ENCODE measurements at places on chromosomes 2 and 18.

DNA sequence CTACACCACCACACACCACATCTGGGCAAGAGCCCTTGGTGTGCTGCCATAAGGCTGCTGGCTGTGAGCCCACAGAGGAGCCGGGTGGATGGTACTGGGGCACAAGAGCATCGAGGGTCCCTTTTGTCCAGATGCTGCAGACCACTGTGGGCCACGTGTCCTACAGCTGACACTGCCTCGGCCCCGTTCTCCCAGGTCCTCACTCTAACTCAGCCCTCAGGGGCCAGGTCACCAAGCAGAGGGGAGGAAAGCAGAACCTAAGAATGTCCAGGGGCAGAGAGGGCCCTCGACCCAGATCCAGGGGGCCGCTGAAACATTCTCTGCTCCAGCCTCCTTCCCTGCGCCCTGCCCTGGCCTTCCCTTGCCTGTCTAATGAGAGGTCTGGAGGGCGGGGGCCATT lies 91.7 kb upstream of the ASB18 start:
- DNase-seq = no peak

- DNase-seq = no peak
Observed at GRCh38 chr18:45611943-45612342, 3.3 kb upstream of the SLC14A2 start.

DNA sequence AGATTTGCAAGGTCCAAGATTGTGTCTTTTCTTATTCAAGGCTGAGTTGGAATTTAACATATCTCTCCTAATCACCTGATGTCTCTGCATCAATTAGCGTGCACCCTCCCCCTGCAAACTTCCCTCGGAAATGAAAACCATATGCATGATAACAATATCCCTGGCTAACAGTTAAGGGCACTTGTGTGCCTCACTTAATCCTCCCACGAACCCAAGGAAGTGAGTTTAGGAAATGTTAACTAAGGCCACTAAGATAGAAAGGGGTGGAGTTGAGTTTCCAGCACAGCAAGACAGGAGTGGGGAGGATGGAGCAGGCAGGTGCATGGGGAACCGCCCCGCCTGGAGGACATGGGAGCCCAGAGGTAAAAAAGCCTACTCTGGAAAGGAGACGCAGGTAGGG lies 52.4 kb upstream of the PTMA start:
- DNase-seq = no peak

DNA sequence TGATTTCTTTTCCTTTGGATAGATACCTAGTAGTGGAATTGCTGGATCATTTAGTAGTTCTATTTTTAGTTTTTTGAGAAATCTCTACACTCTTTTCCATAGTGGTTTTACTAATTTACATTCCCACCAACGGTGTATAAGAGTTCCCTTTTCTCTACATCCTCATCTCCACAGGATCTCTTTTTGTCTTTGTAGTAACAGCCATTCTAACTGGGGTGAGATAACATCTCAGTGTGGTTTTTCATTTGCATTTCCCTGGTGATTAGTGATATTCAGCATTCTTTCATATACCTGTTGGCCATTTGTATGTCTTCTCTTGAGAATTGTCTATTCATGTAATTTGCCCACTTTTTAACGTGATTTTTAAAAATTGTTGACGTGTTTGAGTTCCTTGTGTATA lies 13.8 kb downstream of the RFTN2 start:
- DNase-seq = no peak

DNA sequence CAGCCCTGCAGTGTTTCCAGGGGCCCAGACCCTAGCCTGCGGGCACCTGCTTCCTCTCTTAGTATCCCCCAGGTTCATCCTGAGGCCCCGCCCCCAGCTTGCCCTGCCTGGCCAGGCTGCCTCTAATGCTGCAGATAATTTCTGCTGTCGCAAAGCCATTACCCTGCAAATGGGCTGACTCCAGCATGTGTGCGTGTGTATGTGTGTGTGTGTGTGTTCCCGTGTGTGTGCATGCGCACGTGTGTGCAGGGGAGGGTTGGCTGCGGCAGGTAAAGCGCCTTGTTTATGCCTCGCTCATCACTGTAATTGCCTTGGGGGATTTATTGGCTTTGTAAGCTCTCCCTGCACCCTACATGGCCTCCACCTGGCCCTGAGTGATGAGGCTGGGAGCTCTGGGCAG lies 7.6 kb upstream of the PRSS56 start:
- no peak for DNase-seq

GRCh38 chr2:54864096-54864495 lies 140.6 kb downstream of the EML6 start:
- DNase-seq = no peak

GRCh38 chr2:41828052-41828643 lies 219.7 kb upstream of the PKDCC start:
- no peak for DNase-seq

DNA sequence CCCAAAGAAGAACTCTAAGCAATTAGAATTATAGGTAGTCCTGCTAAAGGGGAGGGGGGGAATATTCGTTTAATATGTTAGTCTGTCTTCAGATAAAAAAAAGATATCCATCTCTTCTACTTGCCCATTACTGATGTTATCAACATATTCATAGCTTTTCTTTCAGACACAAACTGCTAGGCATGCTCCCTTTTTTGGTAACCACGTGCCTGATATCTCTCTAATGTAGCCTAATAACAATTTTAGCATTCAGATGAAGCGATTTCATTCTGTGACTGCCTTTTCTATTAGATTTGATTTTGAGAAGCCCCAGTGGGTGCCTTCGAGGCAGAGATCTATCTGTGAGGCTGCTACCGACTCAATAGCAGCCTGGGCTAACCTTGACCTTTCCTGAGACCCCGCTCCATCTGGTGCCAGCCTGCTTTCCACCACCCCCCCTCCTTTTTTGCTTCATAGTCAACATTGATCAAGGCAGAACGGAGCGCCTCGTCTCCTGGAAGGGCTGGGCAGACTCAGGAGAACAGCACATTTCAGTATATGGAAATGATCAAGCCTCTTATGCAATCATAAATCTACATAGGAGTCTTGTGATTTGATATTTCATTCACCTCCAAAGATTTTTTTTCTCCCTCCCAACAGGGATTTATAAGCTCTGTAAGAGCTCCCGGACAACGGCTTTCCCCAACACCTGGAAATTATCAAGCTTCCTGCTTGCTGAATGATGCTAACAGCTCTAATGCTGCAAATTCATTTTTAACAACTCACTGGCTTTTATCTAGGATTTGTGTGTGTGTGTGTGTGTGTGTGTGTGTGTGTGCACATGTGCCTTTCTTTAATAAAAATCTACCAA lies 14.7 kb upstream of the BCL11A start:
- DNase-seq = no peak

DNA sequence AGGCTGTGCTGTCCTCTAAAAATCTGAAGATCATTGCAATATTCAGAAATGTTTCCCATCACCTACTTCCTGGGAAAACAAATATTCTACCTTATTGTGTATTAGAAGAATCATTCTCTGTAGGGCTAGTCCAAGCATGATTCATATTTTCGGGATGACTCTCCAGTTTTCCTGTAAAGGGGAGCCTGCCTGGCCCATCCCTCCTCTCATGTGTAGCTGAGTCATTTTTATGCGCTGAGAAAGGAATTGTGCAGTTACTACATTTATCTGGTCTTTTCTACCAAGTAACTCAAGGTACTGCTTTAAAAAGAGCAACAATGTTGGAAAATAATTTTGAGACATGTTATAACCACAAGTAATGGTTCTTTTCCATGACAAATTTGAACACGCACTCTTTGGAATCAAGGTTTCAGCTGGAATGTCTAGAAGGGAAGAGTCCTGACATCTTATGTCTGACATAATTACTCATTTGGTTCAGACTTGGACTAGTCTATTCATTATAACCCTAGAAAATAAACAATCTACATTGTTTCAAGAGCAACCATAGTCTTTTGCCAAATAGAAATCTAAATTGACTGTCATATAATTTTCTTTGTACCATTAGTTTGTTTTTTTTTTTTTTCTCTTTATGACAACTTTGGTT lies 6.6 kb downstream of the DSG3 start:
- DNase-seq = no peak

DNA sequence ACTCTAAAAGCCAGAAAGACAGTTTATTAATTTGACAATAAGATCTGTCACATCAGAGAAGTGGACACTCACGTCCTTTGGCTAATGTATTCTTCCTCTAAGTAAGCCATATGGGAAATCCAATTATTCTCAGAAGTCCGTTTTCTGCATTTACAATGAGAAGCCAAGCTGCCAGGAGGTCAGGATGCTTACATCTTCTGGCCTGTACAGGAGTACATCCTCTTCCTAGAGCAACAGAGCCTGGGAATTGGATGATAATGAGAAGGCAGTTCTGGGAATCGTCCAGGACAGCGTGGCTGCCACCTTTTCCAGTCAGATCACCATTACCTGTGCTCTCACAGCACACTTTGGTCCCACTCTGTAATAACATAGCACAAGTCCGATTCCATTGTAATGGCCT lies 5.2 kb downstream of the RAPGEF4 start:
- no peak for DNase-seq

DNA sequence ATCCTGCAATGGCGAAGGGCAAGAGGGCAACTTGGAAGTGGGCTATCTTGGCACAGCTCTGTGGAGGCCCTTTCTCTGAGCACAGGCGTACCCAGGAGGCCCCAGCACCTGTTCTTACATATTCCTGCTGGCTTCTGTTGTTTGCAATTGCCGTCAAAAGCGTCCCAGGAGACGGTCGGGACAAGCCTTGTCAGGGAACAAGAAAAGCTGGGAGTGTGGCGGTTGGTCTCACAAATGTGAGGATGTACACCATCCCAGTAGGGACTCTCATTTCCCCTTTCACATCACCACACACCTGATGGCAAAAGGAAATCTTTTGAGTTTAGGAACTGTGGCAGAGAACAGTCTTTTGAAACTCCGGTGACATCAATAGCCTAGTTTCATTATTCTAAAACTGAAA lies 94.7 kb upstream of the EFEMP1 start:
- no peak for DNase-seq

GRCh38 chr18:44828080-44828479 lies 147.4 kb downstream of the SETBP1 start:
- no peak for DNase-seq

DNA sequence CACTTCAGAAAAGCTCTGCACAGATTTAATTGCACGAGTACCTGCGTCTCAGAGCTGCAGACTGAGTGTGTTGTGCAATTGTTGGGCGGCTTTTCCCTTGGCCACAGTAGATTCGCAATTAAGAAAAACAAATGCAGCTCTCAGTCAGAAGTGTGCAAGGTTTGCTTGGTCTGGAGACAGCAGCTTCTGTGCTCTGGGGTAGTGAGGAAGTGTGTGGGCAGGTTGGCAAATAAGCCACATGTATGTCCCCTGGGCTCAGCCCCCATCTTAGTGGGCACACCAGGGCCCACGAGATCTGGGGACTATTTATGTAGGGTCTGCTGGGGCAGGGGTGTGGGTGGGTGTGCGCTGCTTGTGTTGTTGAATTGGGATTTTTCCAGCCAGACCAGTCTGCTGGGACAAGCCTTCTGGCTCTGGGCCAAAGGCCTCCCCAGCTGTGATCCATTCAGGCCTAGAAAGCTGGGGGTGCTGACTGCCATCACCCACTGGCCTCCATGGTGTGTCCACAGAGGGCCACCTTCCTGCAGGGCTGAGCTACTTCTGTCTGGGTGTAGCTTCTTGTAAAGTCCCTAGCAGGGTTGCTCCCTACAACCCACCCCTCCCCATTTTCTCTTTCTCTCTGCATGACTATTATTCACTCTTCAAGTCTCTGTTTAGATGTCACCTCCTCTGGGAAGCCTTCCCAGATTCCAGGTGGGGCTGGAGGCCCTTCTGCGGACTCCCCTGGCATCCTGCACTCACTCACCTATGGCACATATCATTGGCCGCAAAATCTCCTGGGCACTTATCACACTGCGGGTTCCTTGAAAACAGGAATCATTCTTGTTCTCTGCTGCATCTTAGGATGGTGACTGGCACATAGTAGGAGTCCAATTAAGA lies 67.8 kb downstream of the ODC1 start:
- DNase-seq = no peak

GRCh38 chr2:177052471-177052870 lies 160.1 kb upstream of the HNRNPA3 start:
- no peak for DNase-seq

GRCh38 chr2:112181571-112182290 lies 43.5 kb downstream of the FBLN7 start:
- DNase-seq = peak; percentile 72

GRCh38 chr18:27540111-27540510 lies 355.0 kb upstream of the CHST9 start:
- no peak for DNase-seq

DNA sequence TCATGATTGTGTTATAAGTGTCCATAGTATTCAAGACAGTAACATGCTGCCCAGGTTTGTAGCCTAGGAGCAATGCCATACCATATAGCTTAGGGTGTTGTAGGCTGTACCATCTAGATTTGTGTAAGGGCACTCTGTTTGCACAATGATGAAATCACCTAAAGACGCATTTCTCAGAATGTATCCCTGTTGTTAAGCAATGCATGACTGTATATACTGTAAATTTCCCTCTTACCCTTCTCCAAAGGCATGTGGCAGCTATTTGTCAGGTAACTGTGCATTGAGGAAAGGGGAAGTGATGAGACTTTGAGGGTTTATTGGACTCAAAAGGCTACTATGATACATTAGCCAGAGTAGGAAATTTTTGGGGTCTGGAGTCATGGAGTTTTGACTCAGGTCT lies 180.8 kb downstream of the VAPA start:
- DNase-seq = no peak

DNA sequence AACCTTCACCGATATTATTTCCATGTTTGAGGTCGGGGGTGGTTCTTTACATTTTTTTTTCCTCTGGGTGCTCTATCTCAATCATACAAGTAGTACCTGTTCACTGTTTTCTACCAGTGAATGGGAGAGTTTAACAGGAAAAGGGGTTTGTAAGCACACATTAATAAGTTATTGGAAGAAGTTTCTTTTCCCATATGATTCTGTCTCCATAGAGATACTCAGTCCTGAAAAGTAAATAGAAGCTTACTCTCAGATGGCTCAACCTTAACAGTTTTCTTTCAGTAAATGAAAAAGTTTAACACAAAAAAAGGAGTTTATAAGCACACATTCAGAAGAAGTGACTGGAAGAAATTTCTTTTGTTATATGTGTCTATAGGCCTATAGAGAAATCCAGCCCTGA lies 995.6 kb upstream of the SLC39A10 start:
- no peak for DNase-seq

GRCh38 chr2:196399096-196399495 lies 227.7 kb upstream of the STK17B start:
- no peak for DNase-seq

GRCh38 chr2:207064128-207064690 lies 101.5 kb downstream of the KLF7 start:
- DNase-seq = no peak

- DNase-seq = no peak
Observed at GRCh38 chr2:232979871-232980461, 33.1 kb downstream of the NGEF start.

GRCh38 chr2:236682651-236683422 lies 113.2 kb downstream of the ACKR3 start:
- DNase-seq = no peak

GRCh38 chr18:67525328-67526099 lies 9.0 kb upstream of the DSEL start:
- no peak for DNase-seq

DNA sequence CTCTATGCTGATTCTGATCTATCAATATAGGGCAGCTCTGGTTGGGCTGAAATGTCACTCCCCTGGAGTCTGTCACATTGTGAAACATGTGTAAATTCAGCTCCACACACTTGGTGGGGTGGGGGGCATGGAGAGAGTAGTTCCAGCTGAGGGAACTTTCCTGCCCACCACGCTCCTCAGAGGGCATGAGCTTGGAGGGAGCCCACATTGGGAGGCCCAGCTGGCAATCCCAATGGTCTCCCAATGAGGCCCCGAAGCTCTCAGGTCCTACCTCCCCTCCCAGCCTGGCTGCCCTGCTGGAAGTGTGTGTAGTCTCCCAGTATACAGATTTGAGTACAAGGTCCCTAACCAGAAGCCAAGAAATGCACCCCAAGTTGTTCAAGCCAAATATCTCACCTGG lies 31.5 kb downstream of the GYPC start:
- DNase-seq = no peak
